ENCODE measurements at places on chromosomes 1 and 21.

GRCh38 chr1:153608742-153609584, 4.0 kb downstream of the S100A16 start:
- DNase-seq, result peak; percentile 99

DNA sequence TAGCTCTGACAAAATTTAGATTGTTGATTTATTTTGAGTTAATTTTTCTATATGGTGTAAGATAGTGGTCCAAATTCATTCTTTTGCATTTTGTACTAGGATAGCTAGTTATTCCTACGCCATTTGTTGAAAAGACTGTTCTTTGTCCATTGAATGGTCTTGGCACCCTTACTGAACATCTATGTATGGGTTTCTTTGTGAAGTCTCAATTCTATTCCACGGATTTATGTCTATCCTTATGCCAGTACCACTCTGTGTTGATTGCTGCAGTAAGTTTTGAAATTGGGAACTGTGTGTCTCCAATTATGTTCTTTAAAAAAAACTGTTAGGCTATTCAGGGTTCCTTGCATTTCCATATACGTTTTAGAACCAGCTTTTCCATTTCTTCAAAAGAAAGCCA, 145.7 kb downstream of the ZNF644 start:
- no peak for DNase-seq

- no peak for DNase-seq
Observed at GRCh38 chr1:101283443-101283842, 46.6 kb downstream of the S1PR1 start.

- no peak for DNase-seq
Observed at GRCh38 chr21:15455819-15456462, 273.8 kb upstream of the USP25 start.

GRCh38 chr1:198465201-198466144, 75.0 kb downstream of the ATP6V1G3 start:
- DNase-seq, result peak; percentile 75
